CD8-positive, alpha-beta memory T cell (primary cell): ENCODE measurements at places on chromosomes 11 and 22. TPM values are rescaled to one million over a fixed set of nuclear protein-coding genes. Genes with fewer than 3 reads are reported as not detected.

GRCh38 chr11:95891423-95892170 lies 32.3 kb downstream of the MTMR2 start:
- no peak overlapping the region for H3K4me3 ChIP-seq
- H3K36me3 ChIP-seq = no peaks in the 10 kb centered on the region
- no peaks in the 10 kb centered on the region for H3K27me3 ChIP-seq
- no peak for DNase-seq

Gene BIK
- total RNA-seq = 4.0 TPM

DNA sequence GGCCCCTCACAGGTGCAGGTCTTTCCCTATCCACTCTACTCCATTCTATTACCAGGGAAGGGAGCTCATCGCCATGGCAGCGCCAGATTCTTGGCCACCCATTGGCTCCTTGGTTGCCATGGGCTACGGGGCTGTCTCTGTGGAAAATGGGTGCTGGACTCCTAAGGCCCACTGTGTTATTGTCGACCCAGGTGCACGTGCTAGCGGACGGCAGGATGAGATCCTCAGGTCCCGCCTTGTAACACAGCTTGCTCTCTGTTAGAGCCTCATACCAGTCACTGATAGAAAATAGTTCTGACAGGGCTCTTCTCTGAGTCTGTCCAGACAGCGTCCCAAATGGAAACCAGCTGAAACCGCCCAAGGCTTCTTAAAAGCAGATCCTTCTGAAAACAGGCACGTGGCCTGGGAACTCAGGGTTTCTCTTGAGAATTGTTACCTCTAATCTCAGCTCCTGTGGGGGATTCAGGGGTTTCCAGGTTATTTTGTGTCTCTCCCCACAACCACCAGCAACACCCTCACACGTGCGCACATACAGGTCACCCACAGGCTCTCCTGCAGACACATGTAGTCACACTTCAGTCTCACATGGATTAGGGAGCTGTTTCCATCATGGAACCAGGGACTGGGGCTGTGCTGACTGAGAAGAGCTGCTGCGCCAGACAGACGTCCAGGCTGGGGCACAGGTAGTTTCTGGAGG lies 1.5 kb downstream of the TUB start:
- H3K4me3 ChIP-seq = no peak overlapping the region
- H3K27ac ChIP-seq = no peak overlapping the region
- H3K4me1 ChIP-seq = no peaks in the 10 kb centered on the region

DNA sequence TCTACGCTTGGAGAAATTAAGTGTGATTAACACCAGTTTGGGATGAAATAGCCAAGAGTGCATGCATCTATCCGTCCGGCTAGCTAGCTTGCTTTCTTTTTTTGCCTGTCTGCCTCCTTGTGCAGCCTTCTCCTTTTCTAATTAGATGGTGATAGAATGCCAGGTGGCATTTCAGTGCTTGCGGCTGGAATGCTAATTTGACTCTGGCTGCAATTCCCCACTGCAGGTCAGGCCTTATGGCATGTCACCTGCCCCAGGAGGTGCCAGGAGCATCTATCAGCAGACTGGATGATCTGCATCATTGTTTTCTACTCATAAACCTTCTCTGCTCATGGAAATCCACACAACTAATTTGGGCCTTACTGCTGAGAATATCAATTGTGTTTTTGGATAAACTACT lies 51.1 kb upstream of the CABP7 start:
- H3K4me3 ChIP-seq = no peak overlapping the region
- peaks cover 43% of the 10 kb centered on the region for H3K36me3 ChIP-seq
- no peak for DNase-seq
- no peak overlapping the region for H3K27ac ChIP-seq
